ENCODE measurements at places on chromosomes 11 and 22.

DNA sequence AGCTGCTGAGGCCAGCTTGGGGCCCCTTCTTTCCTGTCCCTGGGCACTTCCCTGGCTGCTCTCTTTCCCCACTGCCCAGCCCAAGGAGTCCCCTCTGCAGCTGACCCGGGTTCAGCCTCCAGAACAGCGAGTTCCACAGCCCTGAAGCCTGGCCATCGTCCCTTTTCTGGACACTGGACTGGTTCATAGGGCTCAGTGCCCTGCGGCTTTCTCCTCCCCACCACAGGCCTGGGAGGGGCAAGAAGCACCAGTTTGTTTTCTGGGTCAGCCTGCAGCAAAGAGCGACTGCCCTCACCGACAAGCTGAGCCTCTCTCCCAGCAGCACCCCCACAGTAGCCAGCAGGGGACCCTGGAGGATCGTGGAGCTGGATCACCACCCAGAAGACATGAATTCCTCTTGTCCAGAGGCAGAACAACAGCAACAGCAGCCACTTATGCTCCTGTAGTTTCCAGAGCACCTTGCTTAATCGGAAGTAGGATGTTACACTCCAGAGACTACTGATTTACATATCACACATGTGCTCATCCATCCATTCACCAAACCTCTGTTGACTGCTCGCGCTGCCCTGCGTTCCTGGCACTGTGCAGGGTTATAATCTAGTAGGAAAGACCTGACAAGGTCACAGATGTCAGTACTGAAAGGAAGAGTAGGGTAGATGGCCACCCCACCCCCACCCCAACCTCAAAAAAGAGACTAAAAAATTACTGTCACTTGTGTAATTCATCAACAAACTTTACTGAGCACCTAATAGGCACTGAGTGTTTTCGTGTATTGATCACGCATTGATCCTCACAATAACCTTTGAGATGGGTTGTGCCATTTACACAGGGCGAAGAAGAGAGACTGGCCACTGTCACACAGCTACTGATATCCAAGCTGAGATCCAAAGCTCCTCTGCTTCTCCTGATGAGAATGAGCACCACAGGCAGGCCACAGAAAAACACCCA lies 13.0 kb upstream of the CXCR5 start:
- peak; percentile 82 for DNase-seq

DNA sequence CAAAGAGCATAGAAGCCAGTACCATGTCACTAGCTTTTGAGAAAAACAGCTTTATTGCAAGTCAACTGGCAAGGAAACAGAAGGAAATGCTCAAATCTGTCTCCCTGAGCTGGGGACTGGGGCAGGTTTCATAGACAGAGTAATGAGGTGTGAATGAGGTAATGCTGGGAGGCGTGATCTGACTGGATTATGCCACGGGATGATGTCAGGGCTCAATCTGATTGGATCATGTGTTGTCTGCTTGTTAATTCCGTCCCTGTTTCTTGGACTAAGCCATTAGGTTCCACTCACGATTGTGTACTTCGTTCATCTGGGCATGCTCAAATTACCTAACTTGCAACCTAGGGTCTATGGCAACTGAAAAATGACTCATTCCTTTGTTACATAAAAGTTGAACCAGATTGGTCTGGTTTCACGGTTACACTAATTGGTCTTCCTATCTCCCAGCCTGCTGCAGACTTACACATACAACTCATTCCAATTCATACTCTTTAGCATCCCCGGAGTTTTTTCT lies 20.2 kb upstream of the OR10A5 start:
- DNase-seq, result peak; percentile 33

GRCh38 chr11:95584589-95584988 lies 205.0 kb downstream of the FAM76B start:
- DNase-seq, result no peak

DNA sequence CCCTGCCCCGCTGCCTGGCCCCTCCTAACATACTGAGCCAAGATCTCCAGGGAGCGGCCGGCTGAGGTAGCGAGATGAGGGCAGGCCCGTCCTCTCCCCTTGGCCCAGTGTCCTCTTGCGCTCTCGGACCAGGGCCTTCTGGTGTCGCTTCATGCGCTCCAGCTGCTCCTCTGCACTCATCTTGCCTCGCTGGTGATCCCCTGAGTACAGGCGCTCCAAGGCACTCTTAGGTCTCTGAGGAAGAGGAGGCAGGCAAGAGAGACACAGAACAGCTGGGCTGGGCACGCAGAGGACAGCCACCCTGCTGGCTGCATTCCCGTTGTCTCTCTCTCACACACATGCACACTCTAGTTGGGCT lies 50.6 kb downstream of the C11orf58 start:
- no peak for DNase-seq

DNA sequence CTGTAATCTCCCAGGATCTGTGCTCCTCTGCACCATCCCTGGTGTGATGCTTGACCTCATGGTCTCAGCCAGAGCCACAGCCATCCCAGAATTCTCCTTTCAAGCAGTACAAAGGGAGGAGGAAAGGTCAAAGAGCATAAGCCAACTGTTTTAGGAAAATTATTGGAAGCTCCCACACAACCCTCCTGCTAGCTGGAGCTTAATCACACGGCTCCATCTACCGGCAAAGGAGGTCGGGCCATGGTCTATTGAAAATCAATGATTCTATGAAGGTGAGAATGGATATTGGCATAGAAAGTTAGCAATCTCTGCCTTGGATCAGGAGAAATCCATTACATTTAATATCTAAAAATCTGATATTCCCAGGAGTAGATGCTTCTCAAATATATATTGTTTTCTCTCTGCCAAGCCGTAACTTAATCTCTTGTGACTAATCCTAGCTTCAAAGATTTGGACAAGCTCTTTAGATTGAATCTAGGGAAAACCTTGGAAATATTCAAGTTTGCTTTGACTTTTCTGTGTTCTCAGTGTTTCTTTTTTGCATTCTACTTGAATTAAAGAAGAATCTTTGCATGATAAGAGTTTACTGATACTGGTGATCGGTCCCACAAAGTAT lies 259.6 kb downstream of the NTM start:
- no peak for DNase-seq

DNA sequence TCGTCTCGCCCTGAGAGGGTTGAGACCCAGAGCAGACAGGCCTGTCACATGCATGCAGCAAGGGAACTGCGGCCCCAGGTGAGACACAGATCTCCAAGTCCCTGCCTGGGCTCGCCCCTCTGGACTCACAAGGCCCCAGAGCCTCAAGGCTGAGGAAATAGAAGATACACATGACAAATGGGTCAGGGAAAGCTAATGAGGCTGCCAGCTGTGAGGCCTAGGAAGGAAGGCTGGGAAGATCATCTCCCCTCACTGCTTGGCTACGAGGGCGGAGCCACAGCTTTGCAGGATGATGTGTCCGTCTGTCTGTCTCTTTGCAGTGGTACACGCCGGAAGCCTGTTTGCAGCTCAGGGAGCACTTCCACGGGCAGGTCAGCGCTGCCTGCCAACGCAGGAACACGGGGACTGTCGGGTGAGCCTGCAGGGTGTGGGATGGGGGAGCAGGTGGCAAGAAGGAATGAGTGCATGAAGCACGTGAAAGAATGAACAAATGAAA lies 4.5 kb downstream of the RAB36 start:
- no peak for DNase-seq

DNA sequence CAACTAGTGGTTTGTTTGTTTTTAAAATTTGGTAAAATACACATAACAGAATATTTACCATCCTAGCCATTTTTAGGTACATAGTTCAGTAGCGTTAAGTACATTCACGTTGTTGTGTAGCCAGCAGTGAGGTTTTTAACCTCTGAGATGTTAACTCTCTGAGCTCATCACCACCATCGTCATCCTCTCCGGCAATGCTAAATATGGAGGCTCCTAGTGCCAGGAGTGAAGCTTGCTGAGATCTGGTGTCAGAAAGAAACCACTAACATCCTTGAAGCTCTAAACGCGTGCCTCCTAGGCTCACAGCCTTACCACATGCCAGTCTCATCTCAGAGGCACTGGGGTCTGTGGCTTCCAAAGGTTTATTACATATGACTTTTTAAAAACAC lies 330.2 kb upstream of the B3GAT1 start:
- DNase-seq, result no peak

DNA sequence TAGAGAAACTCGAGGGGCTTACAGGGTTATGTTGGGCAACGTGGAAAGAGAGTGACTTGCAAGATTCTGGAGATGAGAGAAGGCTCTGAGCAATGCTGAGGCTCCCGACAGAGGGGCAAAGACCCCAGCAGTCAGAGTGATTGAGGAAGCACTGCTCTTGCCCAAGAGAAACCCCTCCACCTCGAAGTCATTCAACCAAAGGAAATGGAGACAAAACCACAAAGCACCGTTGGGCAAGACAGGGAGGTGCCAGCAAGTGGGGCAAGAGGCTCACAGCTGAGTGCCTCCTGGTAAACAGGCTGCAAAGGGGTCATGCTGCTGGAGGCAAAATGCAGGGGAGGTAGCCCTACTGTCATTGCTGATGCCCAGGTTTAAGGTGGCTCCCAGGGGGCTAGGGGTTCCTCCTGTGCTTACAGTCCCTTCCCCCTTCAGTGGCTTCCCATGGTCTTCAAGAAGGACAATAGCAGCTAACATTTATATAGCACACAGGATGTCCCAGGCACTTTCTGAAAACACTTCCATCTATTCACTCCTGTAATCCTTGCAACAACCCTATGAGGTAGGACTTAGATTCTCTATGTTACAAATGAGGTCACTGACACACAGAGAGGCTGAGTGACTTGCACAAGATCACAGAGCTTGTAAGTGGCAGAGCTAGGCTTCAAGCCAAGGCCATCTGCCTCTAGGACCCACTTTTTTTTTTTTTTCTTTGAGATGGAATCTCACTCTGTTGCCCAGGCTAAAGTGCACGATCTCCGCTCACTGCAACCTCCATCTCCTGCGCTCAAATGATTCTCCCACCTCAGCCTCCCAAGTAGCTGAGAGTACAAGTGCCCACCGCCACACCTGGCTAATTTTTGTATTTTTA lies 18.1 kb upstream of the MYH9 start:
- DNase-seq, result peak; percentile 99

DNA sequence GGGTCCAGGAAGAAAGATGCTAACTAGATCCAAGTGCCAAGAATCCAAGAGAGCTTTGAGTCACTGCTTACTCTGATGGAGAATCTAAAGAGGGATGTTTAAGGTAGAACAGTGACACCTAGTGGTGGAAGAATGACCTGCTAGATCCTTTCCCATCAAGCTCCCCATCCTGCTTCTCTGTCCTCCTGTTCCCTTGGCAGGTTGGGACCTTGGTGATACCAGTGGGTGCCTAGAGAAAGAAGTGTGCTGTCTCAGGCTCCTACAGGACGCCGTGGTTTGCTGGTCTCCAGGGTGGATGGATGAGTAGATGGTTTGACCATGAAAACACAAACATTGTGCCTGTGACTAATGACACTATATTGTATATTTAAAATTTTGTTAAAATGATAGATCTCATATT lies 383.7 kb downstream of the TMEM135 start:
- DNase-seq, result peak; percentile 77

DNA sequence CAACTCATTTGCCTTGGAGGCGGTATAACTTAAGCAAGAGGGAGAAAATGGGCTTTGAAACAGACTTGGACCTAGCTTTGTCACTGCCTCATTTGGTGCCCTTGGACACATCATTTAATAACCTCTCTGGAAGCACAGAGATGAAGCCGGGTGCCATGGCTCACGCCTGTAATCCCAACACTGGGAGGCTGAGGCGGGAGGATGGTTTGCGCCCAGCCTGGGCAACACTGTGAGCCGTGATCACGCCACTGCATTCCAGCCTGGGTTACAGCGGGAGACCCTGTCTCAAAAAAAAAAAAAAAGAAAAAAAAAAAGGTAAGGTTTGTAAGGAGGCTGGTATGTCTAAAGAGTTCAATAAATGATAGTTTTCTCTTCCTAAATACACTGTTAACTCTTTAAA lies 806 bp downstream of the COA4 start:
- DNase-seq, result peak; percentile 27

- no peak for DNase-seq
Observed at GRCh38 chr11:47220401-47220821, 5.6 kb downstream of the DDB2 start.

DNA sequence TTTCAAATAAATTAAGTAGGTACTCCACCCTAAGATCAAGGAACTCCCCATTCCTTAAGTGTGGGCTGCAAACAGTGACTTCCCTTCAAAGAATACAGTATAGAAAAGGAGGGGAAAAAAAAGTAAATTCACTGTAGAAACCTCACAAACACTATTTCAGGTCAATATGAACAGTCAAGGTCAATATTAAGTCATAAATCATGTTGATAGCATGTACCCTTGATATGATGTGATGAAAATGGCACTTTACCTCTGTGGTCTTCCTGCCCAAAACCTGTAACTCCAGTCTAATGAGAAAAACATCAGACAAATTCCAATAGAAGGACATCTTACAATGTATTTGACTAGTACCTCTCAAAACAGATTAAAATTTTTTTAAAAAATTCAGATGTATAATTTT lies 8.2 kb downstream of the CKAP5 start:
- no peak for DNase-seq

GRCh38 chr11:337711-338110 lies 17.1 kb upstream of the IFITM3 start:
- DNase-seq, result no peak

- no peak for DNase-seq
Observed at GRCh38 chr11:112966561-112966960, 5.3 kb downstream of the NCAM1 start.

- DNase-seq, result no peak
Observed at GRCh38 chr11:28794405-28794804, 686.2 kb downstream of the METTL15 start.

DNA sequence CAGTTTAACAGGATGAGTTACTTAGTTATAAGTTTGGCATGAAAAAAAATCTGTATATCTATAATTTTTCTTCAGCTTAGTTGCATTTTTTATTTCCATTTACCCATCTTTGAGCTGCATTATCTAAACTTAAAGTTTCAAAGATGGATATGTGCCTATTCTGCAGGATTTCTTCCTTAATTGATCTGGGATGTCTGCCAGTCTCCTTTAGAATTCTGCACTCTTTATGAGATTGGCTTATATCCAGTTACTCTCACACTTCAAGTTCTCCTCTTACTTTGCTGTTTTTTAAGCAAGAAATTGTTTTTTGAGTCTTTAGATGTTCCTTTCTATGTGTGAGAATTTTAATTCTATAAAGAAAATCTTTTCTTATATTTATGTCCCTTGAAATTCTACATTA lies 5.1 kb upstream of the PDGFD start:
- DNase-seq, result no peak

GRCh38 chr11:36313750-36314433 lies 17.8 kb downstream of the PRR5L start:
- DNase-seq, result peak; percentile 62

GRCh38 chr22:46025973-46026898 lies 49.3 kb upstream of the WNT7B start:
- DNase-seq, result no peak

DNA sequence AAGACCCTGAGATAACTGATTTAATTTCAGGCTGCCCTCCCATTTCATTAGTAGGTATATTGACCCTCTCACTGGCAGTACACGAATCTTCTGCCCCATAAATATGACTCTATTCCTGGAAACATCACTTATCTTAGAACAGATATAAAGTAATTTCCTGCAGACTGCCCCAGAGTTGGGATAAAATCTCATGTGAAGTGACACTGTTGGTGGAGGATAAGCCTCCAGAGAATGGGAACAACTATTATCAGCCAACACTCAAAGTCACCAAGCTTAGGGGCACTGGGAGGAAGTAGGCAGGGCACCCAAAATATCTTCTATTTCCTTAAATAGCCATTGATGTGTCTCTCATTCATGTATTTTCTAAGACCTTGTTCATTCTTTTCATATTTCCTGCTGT lies 8.2 kb downstream of the OR51B5 start:
- no peak for DNase-seq

GRCh38 chr11:2173150-2173693 lies 1.6 kb upstream of the TH start:
- DNase-seq, result no peak

All from NB4 (cell line).